CD4-positive, alpha-beta T cell (primary cell): ENCODE measurements at places on chromosomes 13 and 19.

DNA sequence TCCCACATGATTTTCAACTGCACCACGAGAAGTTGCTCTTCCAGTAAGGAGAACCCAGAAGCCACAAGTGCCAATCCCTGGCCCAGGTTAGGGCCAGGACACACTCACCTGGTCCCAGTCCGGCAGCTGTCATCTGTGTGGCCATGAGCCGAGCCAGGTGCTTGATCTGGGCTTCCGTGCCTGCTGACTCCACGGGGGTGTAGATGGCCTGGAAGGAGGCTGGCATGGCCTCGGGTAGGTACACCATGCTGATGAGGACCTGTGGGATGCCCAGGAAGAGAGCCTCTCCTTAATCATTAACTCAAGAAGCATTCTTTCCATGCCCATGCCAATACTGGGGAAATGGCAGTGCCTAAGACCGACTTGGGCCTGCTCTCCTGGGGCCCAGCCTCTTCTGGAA is 19.9 kb upstream of the RSPH6A start:
- DNase-seq, result no peak

GRCh38 chr19:45876161-45876410 is 9.9 kb downstream of the IRF2BP1 start:
- DNase-seq, result peak; percentile 36

DNA sequence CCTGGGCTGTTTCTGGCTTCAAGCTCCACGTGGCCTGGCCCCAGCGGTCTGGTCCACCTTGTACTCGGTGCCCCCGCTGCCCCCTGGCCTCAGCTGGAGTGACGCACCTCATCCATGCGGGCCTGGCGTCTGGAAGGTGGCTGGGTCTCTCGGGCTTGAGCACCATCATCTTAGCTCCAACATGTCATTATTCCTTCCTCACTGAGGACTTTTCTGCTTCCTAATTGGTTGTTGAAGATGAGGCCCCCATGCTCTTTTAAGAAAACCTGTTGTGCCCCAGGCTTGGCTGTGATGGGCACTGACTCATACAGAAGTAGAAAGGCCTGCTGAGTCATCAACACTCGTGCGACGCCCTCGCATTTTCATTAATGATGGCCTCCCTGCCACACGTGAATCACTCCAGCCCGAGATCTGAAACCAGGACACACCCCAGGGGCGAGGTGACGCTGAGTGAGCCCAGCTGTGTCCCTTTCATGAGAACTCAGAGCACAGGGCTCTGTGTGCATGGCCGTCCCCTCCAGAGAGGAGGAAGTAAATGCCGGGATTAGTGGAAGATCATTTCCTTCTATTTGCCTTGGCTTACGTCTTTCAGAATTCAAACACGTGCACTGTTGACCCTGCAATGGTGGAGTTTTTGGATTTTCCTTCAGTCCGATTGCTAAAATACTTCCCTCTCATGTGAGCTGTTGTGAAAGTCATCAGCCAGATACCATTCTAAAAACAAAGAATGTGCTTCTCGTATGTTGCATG is 14.0 kb upstream of the GJA3 start:
- DNase-seq, result peak; percentile 36

GRCh38 chr19:16014923-16015804 is 61.1 kb upstream of the TPM4 start:
- DNase-seq, result no peak

DNA sequence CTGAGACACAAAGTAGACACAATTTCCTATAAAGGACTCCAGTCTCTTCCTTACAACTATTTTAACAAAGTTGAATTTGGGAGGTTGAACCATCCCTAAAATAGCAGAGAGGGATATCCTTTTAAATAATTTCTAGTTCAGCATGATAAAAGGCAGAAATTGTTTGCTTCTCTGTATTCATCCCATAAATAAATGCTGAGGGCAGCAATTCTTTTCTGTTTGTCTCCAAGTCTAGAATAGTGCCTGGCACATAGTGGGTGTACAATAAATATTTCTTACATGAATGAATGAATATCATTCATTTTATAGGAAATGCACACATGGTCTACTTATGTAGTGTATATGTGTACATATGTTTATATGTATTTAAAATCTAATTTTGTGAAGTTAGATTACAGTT is 12.3 kb downstream of the COL4A1 start:
- DNase-seq, result no peak
